ENCODE measurements at places on chromosomes 4 and X.

DNA sequence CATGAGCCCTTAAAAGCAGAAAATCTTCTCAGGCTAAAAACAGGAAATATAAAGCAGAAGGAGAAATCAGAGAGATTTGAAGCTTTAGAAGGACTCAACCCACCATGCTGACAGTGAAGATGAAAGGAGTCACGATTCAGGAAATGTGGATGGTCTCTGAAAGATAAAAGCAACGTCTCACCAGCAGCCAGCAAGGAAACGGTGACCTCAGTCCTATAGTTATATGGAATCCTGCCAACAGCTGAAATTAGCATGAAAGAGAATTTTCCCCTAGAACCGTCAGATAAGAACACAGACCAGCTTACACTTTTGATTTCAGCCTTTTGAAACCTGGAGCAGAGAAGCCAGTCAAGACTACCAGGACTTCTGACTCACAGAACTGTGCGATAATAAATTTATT, 715.7 kb upstream of the HTR2C start:
- DNase-seq, result no peak

GRCh38 chr4:163528653-163529052, 34.2 kb downstream of the TMA16 start:
- DNase-seq, result no peak

DNA sequence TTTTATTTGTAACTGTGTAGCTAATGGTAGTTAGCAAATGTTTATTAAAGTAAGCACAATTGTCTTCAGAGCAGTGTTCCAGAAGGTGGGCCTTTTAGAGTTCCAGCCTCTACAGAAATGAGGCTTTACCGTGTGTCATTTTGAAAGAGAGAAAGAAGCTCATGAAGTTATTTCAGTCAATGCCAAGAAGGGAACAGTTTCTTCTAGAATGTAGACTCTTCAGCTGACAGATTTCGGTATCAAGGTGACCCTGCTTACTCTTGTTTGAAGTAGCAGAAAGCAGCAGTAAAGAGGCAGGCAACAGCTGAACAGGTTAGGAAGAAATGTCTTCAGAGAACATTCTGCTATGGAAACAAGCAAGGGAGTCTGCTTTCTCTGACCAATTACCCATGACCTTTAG, 93.6 kb downstream of the TASL start:
- DNase-seq, result no peak

DNA sequence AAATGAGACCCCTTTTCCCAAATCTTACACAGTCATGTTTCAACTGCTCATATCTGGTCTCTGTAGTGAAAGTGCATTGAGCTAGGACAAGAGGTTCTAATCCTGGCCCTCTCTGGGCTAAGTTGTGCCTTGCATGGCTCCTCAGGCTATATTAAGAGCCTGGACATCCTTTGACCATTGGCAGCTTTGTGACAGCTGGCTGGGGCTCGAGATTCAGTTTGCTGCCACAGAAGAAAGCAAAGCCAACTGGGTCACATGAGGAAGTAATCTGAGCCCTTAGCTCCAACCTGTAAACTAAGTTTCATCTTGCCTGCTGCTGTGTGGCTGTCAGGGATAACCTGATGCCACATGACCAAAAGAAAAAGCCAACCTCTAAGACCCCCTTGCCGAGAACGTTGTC, 51.8 kb upstream of the JADE1 start:
- DNase-seq, result no peak

DNA sequence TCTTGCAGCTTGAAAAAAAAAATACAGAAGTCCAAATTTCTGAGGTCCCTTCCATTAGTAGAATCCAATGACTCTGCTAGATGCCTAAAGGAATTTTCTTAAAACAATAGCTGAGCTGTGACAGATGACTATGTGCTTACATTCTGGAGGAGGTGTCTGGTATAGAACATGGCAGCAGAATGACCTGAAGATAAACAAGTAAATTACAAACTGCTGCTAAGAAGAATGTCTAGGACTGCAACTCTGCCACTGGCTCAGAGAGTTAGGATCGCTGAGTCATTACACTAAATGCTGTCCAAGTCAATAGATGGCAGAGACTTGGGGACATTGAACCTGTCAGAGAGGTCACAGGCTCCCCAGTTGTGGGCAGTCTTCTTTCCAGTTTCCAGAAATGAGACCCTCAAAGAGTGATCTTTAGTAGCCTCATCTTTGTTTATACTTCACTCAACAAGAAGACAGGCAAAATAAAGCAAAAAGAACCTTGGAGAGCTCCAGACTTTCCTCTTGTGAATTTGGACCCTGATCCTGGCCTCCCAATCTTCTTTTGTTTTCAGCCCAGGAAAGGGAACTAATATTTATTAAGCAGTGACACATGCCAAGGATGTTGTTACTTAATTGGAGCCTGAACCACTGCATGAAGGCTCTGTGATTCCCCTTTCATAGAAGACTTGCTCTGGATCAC, 56.4 kb upstream of the SCML1 start:
- DNase-seq, result no peak

- DNase-seq, result peak; percentile 60
These were observed at the start of gene SNCA for GRCh38 chr4:89836897-89837384. Gene SNCA, minus strand, starts transcription at chr4:89837161. Its CDS starts 1,494 bp downstream, at chr4:89835667.

DNA sequence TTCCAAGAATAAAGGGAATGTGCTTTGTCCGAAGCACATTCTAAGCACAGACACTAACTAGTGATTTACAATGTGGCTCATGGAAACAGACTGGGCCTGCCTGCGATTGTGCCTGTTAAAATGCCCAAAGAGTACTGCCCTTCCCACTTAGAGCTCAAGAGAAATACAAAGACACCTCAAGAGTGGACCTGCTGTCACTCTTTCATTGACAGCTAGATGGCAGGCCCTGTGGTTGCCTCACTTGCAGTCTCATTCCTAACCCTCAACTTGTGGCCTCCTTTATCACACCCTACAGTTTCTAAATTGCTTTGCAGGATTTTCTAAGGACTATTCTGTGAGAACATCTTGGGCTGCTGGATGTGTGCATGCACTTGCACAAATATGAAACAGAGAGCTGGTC, 331.0 kb upstream of the EMCN start:
- no peak for DNase-seq

- no peak for DNase-seq
These were observed at the start of gene ARL9 for GRCh38 chr4:56505269-56506130. Gene ARL9, plus strand, starts transcription at chr4:56505791. Its CDS starts 72 bp downstream, at chr4:56505863.

GRCh38 chr4:104516884-104517283, 22.2 kb upstream of the CXXC4 start:
- no peak for DNase-seq

- DNase-seq, result no peak
These were observed 254.4 kb upstream of the PGRMC2 start for GRCh38 chr4:128542047-128542446.

GRCh38 chr4:5079581-5079980, 28.3 kb downstream of the STK32B start:
- no peak for DNase-seq

- no peak for DNase-seq
These were observed 11.3 kb upstream of the BTC start for GRCh38 chr4:74805601-74806000.

DNA sequence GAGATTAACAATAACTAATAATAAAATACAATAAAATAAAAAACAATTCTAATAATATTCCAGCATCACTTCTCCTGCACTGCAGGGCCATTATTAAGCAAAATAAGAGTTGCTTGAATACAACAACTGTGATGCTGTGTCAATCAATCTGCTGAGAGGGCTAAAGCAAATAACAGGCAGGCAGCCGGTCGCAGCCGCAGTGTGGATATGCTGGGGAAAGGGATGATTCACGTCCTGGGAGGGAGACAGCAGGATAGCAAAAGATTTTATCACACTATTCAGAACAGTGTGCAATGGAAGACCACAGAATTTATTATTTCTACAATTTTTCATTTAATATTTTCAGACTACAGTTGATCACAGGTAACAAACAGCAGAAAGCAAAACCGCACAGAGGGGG, 76.5 kb upstream of the SMARCAD1 start:
- no peak for DNase-seq

DNA sequence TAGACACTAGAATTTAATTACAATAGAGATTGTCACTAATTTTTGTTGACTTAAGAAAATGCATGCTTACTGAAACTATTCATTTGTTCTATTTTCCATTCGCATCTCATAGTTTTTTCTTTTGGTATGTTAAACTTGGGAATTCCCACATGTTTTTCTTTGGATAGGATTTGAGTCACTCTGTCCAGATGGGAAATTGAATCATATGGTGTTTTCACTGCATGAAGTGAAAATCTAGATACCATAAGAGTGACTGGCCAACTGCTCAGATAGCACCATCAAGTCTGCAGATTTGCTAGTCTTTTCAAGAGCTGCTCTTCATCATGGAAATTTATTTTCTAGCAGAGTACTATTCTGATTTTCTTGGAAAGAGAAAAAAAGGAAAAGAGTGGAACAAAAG, 172.6 kb downstream of the FAM47B start:
- DNase-seq, result no peak

DNA sequence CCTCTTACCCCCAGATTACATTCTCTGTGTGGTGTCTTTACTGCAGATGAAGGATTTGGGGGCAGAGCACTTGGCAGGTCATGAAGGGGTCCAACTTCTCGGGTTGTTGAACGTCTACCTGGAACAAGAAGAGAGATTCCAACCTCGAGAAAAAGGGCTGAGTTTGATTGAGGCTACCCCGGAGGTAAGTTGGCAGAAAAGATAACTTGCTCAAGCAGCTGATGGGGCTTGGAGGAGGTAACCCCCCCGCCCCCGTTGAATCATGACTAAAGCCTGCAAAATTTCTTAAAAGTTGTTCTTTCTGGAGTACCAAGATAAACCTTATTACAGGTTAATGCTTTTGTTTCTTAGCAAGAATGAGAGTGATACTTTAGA, 1.5 kb downstream of the CCNG2 start:
- no peak for DNase-seq

GRCh38 chr4:1508161-1509160, 102.2 kb upstream of the NKX1-1 start:
- DNase-seq, result no peak
